ENCODE measurements at places on chromosomes 2 and 18.

GRCh38 chr2:236940916-236941520, 144.7 kb upstream of the COPS8 start:
- no peak for DNase-seq

GRCh38 chr2:1795261-1796231, 51.2 kb upstream of the PXDN start:
- DNase-seq: no peak

DNA sequence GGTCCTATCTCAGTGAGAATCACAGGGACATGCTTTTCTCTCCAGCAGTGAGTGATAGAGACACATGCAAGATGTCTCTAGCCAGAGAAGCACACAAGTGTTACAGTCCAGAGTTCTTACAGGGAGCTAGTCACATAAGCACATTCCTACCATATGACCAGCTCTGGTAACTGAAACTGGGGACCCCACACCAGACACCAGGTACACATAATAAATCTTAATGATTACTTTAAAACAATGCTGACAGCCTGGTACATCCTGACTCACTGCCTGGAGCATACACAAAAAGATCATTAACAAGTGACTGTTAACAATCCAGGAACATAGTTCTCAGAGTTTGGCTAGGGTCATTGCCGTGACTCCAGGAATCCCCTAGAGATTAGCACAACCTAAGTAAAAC, 53.6 kb downstream of the GALNT1 start:
- no peak for DNase-seq

GRCh38 chr18:4549164-4549872, 94.2 kb upstream of the DLGAP1 start:
- DNase-seq: no peak

GRCh38 chr2:240730501-240731177, 39.0 kb downstream of the AQP12A start:
- DNase-seq: no peak

GRCh38 chr2:54904836-54905235, 145.4 kb downstream of the RTN4 start:
- no peak for DNase-seq

DNA sequence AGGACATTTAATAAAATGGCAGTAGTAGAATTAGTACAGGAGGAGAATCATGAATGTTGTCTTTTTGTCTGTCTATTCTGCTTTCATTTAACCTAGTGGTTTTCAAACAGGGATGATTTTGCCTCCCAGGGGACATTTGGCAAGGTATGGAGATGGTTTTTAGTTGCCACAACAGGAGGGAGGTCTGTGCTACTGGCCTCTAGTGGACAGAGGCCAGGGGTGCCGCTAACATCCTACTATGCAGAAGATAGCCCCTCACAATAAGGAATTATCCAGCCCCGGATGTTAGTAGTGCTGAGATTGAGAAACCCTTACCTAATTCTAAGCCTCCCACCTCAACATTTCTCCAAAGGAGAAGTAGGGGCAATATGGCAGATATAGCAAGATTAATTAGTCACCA, 18.3 kb downstream of the FASTKD2 start:
- no peak for DNase-seq

- DNase-seq: no peak
Observed at GRCh38 chr2:119350311-119350998, 16.2 kb downstream of the C2orf76 start.

DNA sequence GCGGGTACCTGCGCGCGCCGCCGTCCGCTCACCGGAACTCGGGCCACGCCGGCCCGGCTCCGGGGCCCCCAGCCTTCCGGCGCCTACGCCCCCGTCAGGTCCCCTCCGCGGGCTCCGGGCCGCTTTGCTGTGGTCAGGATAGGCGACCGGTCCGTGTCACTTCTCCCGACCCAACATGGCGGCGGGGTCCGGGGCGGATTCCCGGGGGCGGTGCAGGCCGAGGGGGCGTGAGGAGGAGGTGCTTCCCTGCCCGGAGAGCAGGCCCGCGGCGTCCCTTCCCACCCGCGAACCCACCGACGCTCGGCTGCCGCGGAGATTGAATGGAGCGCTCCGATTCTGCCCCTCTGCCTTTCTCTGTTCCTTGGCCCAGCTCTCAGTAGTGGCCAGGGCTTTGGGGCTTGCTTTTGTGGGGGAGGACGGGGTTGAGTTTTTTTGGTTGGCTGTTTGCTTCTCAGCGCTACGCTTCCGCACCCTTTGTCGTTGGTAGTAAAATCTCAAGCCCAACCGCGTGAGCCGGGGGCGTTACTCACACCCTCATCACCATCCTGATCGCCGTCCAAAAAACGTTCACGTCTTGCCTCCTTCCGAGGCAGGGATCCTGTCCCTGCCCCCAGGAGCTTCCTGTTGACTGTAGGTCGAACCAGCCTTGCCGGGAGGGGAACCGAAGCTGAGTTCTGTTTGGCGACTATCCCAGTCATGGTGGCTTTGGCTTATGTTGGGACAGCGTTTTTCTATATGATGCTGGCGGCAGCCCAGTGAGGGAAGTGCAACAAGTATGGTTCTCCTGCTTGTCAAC, 532 bp upstream of the YES1 start:
- DNase-seq: peak; percentile 74

DNA sequence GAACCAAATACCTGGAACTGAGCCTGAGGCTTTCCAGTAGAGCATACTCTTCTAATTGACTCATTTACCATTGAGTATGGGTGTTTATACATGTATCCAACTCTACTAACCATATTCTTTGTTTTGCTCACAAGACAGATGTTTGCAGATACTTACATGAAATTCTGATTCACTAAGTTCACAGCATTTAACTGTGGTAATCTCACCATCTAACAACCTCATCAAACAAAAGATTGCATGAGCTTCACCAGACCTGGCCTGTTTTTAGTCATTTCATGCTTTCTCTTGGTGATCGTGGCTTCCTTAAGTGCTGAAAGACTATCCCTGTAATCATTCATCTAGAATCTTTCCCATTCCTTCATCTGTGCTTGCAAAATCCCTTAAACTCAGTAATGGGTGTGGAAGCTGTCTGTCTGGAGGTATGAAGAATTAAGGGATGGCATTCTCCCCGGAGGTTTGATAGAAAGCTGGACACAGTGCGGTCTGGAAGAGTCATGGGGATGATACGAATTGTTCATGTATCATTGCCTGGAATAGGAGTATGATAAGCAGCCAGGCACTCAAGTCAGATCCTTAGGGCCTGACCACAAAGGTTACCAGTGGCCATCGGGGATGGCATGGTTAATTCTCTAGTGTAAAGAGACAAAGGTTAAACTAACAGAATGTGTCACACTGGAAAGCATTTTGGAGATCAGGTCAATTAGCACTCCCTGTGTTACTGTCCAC, 42.0 kb upstream of the IL1R1 start:
- DNase-seq: no peak

DNA sequence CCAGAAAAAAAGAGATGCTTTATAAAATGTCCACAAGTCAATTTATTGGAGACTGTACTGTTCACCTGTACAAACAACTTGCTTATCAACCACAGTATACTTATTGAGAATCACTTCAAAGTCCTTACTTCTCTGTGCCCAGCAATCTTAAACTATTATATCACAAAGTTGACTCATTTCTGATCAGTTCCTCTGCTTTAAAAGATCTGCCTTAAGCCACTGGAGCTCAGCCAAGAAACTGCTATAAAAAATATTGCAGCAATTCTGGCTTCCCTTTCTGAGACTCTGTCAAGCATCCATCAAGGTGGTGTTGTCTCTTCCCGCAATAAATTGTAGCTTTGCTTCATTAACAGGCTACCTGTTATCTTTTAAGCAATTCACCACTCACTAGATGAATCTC, 375.2 kb upstream of the SPHKAP start:
- DNase-seq: no peak

DNA sequence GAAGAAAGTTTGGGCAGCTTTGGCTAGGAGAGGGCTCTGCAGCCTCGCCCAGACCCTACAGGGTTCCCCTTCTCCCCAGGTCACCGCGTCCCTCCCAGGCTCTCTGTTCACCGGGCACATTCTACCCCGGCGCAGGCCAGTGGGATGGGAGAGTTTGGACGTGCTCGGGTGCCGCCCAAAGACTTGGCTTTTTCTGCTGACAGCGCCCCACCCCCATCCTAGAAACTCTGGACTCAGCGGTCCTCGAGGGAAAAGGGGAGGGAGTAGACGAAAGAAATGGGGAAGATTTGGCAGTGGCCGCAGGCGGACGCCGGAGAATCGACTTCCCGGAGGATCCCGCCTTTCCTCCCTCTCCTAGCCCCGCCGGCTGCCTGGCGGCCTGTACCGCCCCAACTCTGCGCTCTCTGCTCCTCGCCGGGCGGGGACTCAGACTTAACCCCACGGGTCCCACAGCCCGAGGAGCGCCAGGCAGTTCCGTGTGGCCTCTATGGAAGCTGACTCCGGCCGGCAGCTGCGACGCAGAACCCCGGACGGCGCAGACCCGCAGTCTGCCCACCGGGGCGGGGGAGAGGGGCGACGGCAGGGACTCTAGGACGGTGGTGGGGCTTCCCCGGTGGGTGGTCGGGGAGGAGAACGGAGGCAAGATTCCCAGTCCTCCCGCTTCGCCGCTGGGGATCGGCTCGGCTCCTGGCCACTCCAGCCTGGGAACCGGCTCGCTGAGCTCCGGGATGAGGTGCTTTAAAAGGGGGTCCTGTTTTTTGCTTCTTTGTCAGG, 863 bp upstream of the SIX2 start:
- DNase-seq: no peak

DNA sequence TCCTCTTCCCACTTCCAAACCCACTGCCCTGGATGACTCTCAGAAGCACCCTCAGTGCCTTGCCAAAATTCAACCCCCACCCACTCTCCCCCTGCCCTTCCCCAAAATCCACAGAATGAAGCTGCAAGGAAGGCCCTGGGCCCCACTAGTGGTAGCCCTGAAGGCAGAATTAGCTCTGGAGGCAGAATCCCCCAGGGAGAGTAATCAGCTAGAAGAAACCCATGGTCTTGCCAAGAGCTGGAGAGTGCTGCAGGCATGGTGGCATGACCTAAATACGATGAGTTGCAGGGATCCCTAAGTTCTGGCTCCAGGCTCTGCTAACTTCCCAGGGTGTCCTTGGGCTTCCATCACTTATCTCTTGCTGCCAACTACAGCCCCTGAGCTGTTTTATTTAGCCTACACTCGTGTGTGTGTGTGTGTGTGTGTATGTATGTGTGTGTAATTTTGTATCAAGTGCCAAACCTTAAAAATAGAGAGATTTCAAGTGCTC, 7.9 kb downstream of the GAD1 start:
- DNase-seq: no peak

DNA sequence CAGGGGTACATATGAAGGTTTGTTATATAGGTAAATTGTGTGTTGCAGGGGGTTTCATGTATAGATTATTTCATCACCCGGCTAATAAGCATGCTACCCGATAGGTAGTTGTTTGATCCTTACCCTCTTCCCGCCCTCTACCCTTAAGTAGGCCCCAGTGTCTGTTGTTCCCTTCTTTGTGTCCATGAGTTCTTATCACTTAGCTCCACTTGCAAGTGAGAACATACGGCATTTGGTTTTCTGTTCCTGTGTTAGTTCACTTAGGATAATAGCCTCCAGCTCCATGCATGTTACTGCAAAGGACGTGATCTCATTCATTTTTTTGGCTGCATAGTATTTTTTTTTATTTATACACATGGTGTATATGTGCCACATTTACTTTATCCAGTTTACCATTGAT, 34.2 kb upstream of the ELAC1 start:
- no peak for DNase-seq

DNA sequence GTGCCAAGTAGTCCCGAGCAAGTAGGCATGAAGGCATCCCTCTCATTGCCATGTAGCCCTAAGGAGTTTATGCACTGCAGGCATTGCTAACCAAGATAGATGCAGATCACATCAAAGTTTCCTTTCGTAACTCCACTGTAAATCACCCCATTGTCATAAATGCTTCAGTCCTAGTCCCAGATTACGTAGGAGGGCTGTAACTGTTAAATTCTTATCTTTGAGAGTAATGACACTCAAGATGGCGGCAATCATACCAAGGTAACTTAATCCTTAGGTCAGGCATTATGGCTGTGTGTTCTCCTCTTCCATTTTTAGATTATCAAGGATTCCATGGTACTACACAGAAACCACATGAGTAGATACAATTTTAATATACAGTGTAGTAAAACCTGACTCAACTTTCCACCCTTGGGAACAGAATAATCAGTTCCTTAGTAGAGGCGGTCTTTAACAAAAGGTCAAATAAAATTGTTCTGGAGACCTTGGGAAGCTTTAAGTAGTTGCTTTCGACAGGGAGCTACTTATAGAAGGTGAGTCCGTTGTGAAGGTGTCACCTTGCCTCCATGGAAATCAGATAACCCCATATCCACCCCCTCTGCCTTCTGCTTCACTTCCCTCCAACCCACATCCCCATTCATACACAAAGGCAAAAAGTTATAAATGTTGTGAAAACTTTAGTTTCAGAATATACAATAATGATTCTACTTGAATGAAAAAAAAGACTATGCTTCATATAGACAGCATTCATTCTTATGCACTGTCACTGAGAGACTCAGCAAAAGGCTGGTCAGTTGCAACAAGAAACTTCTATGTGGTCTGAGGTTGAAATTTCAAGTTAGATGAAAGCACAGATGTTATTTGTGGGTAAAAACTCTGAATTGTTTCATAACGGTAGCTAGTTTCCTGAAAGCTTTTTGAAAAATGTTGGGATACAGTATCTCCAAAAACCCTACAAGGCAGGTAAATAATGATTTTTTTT, 64.8 kb upstream of the GALNT5 start:
- DNase-seq: no peak

GRCh38 chr18:13539843-13540476, 186.4 kb downstream of the FAM210A start:
- no peak for DNase-seq

DNA sequence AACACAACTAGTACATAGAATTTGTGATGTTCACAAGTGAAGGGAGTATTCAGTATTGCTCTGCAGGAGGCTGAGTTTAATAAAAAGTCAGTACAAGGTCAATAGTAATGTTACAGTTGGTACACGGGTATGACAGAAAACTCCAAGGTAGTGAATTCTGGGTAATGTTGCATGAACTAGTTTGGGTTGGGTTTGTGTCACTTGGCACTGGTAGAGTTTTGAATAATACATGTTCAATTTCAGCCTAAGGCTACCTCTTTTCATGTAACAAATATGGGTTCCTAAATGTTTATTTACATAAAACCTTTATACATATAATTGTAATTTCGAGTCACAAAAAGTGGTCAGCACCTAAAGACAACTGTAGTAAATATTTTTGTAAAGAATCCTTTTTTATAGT, 19.4 kb downstream of the CTIF start:
- DNase-seq: no peak

DNA sequence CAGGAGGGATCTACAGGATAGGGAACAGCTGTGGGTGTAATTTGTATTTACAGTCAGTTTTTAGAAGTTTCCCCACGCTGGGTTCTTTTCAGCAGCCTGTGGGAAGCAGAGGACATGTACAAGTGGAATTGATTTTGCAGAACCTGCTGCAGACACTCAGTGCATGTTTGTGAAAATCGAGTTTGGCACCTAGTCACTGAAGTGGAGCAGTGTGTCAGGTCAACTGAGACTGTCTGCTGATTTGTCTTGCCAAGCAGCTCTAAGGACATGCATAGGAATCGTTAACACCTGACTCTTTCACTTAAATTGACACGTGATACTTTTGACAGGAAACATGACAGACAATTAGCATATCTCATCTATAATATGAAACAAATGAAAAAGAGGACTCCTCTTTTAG, 416.6 kb downstream of the TMX3 start:
- no peak for DNase-seq

Measured in activated naive CD4-positive, alpha-beta T cell treated with Interleukin-2 at 50 U/mL for 16 hours (primary cell).